Left ventricle myocardium superior (tissue), 1 donor: ENCODE measurements at places on chromosomes 5 and 9. TPM values are rescaled to one million over a fixed set of nuclear protein-coding genes. Genes with fewer than 3 reads are reported as not detected.

DNA sequence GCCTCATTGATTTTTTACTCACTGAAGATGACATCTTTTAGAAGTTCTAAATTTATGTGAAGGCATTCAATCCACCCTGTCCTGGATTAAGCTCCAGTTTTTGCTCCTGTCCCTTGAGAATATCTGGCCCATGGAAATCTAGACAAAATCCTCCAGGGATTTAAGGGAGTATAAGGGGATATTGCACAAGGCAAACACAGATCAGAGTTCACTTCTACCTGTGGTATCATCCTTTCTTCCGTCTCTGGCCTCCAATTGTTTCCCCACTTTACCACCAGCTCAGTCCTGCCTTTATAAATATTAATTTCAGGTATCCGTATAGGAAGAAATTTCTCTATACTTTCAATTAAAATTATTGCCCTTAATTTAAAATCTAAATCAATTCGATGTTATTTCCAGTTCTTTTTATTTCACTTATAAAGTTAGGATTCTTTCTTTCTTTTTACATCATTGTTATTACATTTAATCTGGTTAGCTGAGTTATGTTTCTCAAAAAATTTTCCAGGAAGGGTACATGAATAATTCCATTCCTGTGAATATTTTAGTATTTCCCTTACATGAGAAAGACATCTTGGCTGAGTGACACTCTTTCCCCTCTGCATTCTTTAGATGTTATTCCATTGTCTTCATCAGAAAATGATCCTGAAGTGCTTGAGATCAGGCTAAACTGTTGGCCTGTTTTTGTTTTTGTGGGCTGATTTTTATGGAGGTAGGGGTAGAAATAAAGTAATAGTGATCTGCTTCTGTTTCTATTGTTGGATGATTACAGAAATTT is 194.3 kb upstream of the MAP3K1 start:
- DNase-seq, result no peak

GRCh38 chr9:83280268-83280667 is 217.3 kb upstream of the RASEF start:
- DNase-seq, result no peak

CLIC3 gene
- total RNA-seq, result 1.7 TPM

HAVCR1 gene
- total RNA-seq, result 0.17 TPM

SPINK6 gene
- not detected for total RNA-seq
